Activated naive CD4-positive, alpha-beta T cell treated with anti-CD3 and anti-CD28 coated beads, Interleukin-2, amount 10 ng/mL, durations not matched to agents 7 days and 5 days (primary cell): ENCODE measurements at places on chromosomes 1 and 21.

- DNase-seq = peak; percentile 5
Observed at GRCh38 chr1:234992065-234992464, 136.6 kb downstream of the TOMM20 start.

GRCh38 chr1:246753670-246754535 is 29.7 kb downstream of the SCCPDH start:
- peak; percentile 72 for DNase-seq

GRCh38 chr1:73604211-73604610 is 593.8 kb downstream of the LRRIQ3 start:
- no peak for DNase-seq

GRCh38 chr1:194223596-194223995 is 1037.2 kb upstream of the B3GALT2 start:
- no peak for DNase-seq

GRCh38 chr1:167230437-167230836 is 9.8 kb downstream of the POU2F1 start:
- DNase-seq = no peak

DNA sequence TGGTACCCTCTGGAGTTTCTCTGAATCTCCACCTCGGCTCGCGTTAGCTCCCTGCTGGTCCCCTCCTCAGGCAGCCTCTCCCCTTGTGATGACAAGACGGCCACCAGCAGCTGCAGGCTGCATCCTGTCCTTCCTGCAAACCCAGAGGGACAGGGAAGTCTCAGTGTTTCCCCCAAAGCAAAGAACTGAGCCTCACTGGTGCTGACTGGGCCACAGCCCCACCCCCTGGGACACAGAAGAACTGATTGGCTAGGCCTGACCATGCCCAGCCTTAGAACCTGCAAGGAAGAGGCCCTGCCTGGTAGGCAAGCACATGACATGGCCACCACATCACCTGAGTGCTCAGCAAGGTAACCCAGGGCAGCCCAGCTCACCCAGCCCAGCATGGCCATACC is 34.6 kb downstream of the TMEM51 start:
- no peak for DNase-seq

DNA sequence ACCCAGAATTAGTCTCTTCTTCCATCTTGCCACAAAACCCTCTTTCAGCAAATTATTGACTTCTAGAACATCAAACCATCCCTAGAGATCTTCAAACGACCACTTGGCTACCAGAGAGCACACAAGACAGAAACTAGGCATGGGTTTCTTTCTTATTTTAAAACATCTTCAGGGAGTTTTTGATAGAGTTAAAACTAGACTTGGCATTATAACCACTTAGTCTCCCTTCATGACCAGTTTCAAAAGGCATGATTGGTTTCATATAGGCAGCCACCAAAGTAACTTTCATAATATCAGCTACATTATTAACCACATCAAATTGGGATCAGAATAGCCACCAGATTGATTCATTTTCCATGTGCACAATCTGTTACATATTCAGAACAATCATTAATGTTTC is 368.4 kb upstream of the GREM2 start:
- no peak for DNase-seq

GRCh38 chr1:198496216-198497143 is 44.0 kb downstream of the ATP6V1G3 start:
- DNase-seq = no peak

DNA sequence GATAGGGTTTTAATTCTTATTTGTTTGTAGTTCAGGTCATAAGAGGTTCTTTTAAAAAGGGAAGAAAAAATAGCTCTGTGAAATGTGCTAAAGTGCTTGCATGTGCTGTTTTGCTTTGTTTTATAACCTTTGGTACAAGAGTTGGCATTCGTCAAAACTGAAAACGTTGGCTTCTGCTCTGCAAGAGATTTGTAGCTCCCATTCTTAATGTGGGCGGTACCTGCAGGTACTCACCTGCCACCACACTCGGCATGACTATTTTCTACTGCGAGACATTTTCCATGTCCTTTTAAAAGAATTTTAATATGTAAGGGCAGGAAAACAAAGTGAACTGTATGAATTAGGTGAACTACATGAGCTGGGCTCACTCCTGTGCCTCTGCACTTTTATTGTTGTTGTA is 92.6 kb downstream of the ADARB1 start:
- DNase-seq = no peak

GRCh38 chr1:45339789-45340558 is at the start of the genes MUTYH and TOE1:
MUTYH (minus strand) TSS chr1:45340440; CDS start chr1:45334505, 5,935 bp downstream.
TOE1 (plus strand) TSS chr1:45340170; CDS start chr1:45340253, 83 bp downstream.
- DNase-seq = peak; percentile 97

DNA sequence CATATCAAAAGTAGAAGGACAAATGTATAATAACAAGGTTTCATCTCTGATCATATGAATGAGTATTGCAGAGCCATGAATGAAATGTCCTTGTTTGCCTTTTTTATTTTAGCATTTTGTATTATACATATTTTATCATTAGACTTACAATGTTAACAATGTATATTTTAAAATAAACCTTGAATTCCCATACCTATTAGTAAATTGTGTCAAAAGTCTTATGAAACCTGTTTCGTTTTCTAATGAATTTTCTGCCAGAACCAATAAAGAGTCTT is 646 bp downstream of the DNAJB4 start:
- no peak for DNase-seq

DNA sequence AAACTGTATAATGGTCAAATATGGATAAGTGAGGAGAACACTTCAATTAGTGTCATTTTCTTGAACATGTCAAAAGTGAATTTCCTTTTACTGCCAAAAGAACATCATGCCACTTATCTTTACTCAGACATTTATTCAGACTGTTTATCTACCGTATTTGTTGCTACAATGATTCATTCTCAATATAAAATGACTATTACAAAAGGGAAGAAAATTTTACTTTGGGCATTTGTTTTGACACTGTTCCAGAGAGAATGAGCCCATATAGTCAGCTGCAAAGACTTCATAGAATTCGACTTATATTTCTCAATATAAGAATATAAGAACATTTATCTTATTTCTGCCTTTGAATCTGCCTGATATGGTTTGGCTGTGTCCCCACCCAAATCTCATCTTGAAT is 1699.1 kb downstream of the BRINP3 start:
- no peak for DNase-seq

DNA sequence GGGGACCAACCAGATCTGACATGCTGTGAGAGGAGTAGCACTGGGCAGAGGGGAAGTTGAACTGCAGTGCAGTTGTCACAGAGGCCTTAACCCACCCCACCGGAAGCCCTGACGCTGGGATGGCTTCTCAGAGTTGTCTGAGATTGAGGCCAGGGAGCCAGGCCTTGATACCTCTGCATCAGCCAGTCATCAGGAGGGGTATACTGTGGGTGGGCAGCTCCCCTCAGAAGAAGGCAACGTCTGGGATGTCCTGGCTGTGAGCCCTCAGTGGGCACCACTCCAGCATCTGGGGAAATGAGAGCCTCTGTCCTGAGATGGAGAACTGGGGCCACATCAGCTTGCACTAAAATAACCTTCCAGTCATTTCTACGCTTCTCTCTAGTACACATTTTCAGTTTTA is 47.9 kb upstream of the BCAR3 start:
- no peak for DNase-seq

DNA sequence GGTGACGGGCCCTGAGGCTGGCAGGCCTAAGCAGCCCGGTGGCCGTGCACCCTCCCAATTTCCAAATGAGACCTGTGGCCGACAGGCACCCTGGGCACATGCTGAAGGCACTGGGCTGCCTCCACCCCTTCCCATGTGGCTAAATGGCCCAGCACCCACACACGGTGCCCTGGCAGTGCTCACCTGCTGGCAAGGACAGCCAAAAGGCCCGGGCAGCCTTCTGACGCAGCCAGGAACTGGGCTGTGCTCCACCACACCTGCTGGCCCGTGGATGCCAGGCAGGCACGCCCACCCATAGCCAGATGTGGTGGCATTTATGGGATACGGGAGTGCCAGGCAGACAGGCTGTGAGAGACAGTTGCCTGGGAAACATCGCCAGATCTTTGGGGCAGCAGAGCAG is 4.0 kb upstream of the FAAP20 start:
- DNase-seq = no peak

GRCh38 chr1:51741121-51741681 is 124.3 kb downstream of the OSBPL9 start:
- DNase-seq = no peak

DNA sequence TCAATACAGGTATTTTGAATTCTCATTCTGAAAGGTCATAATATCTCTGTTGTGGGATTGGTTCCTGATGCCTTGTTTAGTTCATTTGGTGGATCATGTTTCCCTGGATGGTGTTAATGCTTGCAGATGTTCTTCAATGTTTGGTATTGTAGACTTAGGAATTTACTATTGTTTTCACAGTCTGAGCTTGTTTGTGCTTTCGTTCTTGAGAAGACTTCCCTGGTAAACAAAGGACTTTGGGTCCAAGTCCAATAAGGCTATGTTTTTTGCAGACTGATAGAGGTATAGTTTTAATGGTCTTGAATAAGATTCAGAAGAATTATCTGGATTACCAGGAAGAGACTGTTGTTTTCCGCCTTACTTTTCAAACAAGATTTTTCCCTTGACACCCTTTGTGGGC is 1646.3 kb downstream of the AMY1C start:
- DNase-seq = no peak

DNA sequence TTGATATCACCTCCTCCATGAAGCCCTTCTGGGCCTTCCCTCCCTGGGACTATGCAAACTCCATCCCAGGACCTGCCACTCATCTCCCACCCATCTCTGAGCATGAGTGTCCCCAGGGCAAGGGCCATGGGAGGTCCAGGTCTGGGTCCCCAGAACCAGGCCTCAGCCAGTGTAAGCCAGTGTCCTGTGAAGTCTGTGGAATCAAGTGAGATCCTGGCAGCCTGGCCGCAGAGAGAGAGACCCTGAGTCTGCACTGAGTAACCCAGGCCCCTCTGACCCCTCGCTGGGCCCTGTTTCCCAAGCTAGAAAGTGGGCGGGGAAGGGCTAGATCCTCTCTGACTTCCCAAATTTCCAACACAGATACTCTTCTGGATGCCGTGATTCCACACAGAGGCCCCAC is 132.7 kb downstream of the DMRTB1 start:
- DNase-seq = no peak

DNA sequence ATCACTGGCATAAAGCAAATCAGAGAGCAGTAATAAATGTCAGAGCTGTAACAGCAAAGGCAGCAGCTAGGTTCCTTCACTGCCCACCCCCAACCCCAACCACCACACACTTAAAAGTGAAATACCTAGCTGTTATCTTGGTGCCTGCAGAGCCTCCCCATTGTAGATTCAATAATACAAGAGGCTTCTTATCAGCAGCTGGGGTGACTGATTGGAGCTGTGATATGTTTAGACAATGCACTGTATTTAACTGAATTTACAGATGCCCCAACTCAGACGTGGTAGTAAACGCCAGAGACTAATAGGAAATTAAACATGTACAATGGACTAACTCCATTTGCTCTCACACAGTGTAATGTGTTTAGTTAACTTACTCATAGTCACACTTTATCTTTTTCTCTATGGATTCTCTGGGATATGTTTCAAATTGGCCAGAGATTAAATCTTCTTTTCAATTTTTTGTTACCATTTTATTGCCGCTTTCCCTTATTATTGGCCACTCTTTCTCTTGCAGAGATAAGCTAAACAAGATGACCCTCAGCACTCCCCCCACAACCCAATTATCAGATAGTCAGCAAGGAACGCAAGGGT is 117.1 kb downstream of the ESRRG start:
- no peak for DNase-seq

- no peak for DNase-seq
Observed at GRCh38 chr1:119361620-119362344, 6.8 kb upstream of the HAO2 start.

GRCh38 chr21:42641311-42642218 is 11.9 kb upstream of the PDE9A start:
- no peak for DNase-seq

GRCh38 chr1:37945743-37946702 is 830 bp downstream of the INPP5B start:
- no peak for DNase-seq

GRCh38 chr1:53288002-53288789 is 39.7 kb downstream of the LRP8 start:
- DNase-seq = no peak

DNA sequence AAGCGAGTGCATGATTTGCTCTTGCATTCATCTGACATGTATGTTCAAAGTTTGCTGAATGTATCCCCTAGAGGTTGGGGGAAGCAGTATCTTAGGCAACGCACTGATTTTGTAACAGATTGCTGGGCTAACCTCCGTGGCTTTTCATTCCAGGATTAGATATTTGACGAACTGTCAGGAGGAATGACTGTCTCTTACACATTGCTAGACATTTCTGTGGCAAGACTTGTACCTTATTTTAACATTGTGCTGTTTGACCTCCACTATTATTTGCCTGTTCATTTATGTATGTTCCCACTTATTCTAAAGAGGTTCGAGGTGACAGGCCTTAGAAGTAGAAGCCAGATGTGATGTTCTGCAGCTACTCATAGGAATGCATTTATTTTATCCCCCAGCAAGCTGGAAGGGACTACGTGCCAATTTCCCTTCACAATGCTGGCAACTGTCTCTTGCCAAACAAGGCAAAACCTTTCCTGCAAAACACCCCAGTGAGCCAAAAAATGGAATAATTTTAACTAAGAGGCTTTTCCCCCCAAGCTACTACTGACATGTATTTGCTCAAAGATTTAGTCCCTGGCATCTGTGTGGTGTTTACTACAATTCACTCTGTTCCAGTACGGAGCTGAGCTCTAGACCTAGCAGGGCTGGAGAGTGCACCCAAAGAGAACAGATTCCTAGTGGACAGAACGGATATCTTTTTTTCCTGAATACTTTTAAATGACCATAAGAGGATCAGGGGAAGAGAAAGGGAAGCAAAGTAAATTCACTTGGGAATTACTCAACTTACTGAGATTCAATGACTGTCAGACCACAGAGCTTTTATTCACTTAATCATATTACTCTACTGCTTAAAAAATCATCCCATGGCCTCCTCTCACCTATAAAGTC is 646.2 kb downstream of the SMYD3 start:
- no peak for DNase-seq

DNA sequence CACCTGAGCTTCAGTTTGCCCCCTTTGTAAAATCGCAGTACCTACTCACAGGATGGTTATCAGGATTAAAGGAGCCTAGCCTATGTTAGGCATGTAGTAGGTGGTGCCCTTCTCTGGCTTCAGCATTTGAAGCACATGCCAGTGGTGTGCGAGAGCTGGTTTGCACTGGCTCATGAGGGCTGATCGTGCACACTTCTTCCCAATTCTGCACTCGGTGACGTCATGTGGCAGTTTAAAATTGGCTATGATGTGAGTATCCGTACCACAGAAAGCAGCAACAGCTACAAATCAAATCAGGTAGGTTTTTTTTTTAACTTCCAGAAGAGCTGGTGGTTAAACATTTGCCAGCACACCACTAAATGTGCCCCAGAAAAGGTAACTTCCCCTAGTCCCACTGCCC is 13.5 kb downstream of the FOXO6 start:
- DNase-seq = no peak
